EL (cell line): ENCODE measurements at places on chromosomes 2 and 18.

- DNase-seq, result no peak
Measured at GRCh38 chr2:33001823-33002222, 55.1 kb downstream of the LTBP1 start.

- DNase-seq, result peak; percentile 82
Measured at GRCh38 chr2:28662468-28663181, 89.0 kb upstream of the PPP1CB start.

GRCh38 chr18:11494107-11494506, 115.3 kb upstream of the SLC35G4 start:
- DNase-seq, result peak; percentile 69

DNA sequence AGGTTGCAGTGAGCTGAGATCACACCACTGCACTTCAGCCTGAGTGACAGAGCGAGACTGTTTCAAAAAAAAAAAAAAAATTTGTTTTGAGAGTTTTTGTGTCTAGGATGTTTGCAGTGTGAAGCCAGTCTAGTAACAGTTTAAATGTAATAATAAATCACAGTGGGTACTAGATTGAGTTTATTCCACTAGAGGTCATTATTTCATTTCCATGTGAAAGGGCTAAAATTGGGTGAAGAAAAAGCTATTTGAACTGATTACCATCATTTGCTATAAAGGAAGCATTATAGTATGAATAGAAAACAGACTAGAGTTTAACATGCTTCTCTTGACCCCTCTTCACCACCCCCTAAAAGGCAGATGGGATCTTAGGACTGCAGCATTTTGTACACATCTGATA, 20.3 kb downstream of the SNRPD1 start:
- DNase-seq, result no peak
